AG09319 (cell line): ENCODE measurements at places on chromosomes 1 and 21.
A peak's percentile ranks its signal among the peaks of the same experiment; 100 is the strongest.

GRCh38 chr1:108858230-108858950 is 1.5 kb upstream of the AKNAD1 start:
- no peak for DNase-seq

GRCh38 chr21:42233067-42233961 is 14.4 kb downstream of the ABCG1 start:
- DNase-seq: no peak

- no peak for DNase-seq
Measured at GRCh38 chr1:228378873-228379460, 27.7 kb downstream of the TRIM11 start.

GRCh38 chr1:225653463-225654276 is 747 bp upstream of the ENAH start:
- no peak for DNase-seq

GRCh38 chr21:44433791-44434567 is 21.3 kb upstream of the LRRC3 start:
- no peak for DNase-seq

DNA sequence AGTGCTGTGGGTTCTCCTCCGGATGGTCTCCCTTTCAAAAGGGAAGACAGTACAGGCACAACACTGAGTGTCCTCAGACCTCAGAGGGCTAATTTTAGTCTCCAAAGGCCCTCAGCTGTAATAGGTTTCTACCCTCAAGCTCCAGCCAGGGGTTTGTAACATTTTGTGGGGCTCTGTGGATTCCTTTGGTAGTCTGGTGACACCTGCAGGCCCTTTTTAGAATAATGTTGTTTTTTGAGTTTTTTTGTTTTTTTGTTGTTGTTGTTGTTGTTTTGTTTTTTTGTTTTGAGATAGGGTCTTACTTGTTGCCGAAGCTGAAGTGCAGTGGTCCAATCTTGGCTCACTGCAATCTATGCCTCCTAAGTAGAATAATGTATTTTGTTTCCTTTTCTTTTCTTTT is 15.0 kb upstream of the TMEM201 start:
- DNase-seq: no peak

DNA sequence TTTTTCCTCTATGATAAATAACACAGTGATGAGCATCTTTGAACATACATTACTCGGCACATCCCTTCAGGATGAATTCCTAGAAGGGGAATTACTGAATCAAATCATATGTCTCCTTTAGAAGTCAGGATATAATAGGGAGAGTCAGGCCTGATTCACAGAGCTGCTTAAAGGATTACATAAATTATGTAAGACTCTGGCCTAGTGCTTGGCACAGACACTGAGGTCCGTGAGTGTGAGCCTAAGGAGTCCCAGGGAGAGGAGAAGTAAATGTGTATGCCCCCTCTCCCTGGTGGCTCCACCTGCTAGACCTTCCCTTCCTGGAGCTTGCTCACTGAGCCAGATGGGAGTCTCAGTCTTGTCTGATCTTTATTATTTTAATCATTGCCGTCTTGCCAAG is 8.6 kb upstream of the FOXE3 start:
- no peak for DNase-seq

GRCh38 chr1:84301785-84302385 is 377 bp downstream of the SAMD13 start:
- no peak for DNase-seq

- DNase-seq: no peak
Measured at GRCh38 chr1:20185834-20186782, at the start of the genes PLA2G2C and UBXN10. Gene PLA2G2C, minus strand, starts transcription at chr1:20186518. Its CDS starts 9,155 bp downstream, at chr1:20177363. Gene UBXN10, plus strand, starts transcription at chr1:20186096. Its CDS starts 4,466 bp downstream, at chr1:20190562.

DNA sequence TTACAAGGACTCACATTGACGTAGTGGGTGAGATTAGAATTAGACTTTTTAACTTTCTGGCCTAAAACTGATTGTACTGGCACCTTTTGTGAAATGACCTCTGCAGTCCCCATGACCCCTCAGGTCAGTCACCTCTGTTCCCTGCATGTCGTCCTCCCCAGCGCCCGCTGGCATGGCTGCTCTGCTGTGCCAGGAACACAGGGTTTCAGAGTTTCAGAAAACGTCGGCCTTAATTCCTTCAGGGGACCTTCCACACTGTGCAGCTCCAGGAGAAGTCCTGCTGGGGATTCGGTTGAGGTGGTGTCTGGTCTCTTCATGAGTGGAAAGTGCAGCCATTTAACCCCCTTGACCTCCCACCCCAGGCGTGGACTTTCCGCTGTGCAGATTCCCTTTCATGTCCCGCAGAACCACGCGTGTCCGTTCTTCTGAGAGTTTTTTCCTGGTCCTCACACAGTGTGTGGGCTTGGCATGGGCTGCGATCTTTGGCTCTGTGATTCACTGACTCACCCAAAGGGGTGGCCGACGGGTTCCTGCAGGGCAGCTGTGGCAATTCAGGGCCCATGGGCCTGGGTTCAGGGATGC is 158.4 kb upstream of the COL6A1 start:
- no peak for DNase-seq

DNA sequence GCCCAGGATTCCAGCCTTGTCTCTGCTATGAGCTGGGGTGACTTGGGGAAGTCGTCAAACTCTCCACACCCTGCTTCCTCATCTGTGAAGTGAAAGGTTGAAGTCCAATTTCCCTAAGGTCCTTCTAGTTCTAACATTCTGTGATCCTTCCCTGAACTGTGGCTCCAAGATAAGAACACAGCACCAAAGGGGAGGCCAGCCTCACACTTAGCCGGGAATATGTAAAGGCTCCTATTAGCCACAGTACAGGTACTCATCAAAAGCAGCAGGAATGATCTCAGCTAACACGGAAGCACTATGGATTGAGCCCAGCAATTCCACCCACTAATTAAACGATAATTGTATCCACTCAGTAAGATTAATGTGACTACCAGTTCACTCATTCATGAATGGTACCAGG is 4.0 kb downstream of the SLC30A10 start:
- no peak for DNase-seq

- no peak for DNase-seq
Measured at GRCh38 chr1:98147280-98147679, 226.4 kb upstream of the DPYD start.

- DNase-seq: no peak
Measured at GRCh38 chr1:26858891-26859640, 3.9 kb upstream of the SFN start.

GRCh38 chr21:36246080-36246631 is 73.8 kb upstream of the MORC3 start:
- no peak for DNase-seq

DNA sequence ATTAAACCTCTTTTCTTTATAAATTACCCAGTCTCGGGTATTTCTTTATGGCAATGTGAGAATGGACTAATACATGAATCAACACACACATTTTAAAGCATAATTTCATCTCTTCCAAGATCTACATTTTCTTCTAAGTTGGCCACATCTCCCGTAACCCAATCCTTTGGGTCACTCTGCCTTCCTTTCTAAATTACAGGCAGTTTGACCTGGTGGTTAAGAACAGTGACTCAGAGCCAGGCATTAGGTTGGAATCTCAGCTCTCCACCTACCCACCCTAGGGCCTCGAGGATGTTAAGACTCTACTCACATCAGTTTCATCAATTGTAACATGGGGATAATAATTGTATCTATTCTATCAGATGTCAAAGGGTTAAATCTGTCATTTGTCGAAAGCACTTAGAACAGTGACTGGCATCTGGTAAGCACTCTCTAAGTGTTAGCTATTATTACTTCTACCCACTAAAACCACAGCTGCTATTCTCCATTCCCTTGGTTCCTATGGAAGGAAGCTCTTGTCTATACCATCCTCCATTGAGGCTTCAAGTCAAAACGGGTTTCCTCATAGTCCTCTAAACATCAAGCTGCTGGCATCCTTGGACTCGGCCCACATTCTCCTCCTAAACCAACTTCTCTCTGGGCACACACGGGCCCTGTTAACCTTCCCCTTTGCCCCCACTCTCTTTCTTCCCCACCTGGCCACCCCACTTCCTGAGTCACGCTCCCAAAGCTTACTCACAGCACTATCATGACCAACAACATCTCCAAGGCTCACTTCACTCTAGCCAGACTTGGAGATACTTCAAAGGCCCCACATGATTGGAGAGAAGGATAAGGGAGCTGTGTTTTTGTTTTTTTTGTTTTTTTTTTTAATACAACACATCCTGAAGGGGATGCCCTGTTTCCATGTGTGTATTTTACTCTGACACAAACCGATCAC is 116.9 kb downstream of the TGFBR3 start:
- no peak for DNase-seq

- no peak for DNase-seq
Measured at GRCh38 chr1:10143961-10144485, 66.3 kb upstream of the KIF1B start.

- no peak for DNase-seq
Measured at GRCh38 chr1:225774281-225775147, 3.1 kb upstream of the SRP9 start.

DNA sequence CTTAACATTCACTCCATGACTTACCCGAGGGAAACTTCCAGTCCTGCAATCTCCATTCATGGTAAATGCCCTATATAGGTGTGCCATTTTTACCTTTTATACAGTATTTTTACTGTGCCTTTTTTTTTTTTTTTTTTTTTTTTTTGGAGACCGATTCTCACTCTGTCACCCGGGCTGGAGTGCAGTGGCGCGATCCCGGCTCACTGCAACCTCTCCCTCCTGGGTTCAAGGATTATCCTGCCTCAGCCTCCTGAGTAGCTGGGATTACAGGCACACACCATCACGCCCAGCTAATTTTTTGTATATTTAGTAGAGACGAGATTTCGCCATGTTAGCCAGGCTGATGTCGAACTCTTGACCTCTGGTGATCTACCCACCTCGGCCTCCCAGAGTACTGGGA is 124.4 kb upstream of the PLPPR4 start:
- DNase-seq: no peak

- no peak for DNase-seq
Measured at GRCh38 chr1:78715181-78715661, 65.6 kb downstream of the IFI44 start.

DNA sequence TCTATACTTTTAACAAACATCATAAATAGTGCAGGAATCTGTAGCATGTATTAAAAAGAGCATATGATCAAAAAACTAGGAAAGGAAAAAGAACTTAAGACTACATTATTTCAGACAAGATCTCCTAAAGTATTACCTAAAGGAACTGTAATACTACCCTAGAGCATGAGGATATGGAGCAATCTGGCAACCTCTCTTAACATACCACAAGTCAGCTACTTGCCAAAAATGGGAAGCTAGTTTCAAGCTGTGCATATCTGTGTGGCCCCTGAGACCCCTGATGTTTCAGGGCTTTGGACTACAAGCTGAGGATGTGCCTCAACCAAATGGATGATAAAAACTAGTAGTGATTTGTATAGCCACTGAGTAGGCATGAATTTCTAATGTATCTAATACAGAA is 525.6 kb downstream of the PTBP2 start:
- DNase-seq: peak; percentile 15

DNA sequence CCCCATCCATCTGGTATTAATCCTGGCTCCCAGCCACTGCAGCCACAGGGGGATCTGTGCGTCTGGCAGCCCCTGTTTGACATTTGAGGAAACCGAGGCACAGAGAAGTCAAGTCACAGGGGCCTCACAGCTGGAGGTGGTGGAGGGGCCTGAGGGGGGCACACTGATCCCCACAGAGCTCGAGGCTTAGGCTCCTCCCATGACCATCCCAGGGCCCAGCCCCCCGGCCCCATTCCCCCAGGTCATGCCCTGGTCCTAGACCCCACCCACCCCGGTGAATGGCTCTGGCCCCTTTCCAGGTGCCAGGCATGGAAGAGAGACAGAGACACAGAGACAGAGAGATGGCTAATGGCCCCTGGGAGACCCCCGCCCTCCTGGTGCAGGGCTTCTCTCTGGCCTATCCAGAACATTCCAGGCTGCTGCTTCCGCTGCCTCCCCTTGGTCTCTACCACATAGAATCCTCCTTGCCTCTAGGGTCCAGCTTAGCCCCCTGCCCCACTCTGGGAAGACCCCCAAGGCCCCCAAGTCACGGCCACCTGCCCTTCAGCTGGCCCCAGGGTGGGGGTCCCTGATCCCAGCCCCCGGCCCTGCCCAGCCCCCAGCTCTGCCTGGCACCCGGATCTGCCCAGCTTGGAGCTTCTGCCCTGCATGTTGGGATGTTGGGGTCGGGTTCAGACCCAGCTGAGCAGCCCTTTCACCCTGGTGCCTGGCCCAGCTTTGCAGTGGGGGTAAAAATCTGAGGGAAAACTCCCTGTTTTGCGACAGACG is 29.2 kb upstream of the LRRC3 start:
- no peak for DNase-seq

DNA sequence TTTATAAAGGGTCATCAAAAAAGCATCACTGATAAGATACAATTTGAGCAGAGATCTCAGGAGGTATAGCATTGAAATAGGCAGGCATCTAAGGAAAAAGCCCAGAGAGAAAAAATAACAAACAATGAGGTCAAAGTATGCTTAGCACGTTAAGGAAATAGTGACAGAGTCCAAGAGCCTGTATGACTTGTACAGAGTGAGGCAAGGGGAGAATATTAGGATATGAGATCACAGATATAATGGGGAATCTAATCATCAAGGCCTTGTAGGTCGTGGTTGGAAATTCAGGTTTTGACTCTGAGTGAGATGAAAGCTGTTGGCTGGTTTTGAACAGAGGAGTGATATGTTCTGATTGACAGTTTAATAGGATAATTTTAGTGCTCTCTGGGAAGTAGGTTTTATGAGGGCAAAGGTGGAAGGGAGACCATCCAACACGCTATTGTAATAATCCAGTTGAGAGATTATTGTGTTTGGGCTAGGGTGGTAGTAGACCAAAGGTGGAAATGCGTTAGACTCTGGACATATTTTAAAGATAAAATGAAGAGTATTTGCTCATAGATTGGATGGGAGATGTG is 644.6 kb upstream of the TMPRSS15 start:
- DNase-seq: no peak

DNA sequence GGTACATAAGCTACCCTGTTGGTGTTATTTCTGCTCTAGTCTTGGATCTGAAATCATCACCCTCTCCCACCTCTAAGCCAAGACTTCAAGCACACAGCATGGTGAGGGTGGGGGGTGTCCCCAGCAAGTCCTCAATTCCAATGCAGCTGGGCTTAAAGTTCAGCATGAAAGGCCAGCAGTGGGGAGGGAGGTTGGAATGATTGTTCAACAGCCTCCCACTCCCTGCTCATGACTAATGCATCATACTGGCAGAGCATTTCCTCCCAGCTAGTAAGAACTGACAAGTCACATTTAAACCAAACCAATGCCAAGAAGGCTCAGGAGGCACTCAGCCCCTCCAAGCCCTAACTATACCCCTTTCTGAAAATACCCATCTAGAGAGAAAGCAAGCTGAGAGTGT is 50.1 kb downstream of the TIAM1 start:
- peak; percentile 18 for DNase-seq
